ENCODE measurements at places on chromosomes 4 and X. TPM values are rescaled to one million over a fixed set of nuclear protein-coding genes. Genes with fewer than 3 reads are reported as not detected.

Gene ADGRG4
- not detected for total RNA-seq

Gene P2RY8
- total RNA-seq: not detected

Gene FATE1
- not detected for total RNA-seq

Gene GAGE12J
- total RNA-seq: not detected

Gene VCX3B
- total RNA-seq: not detected

Gene HMX1
- 0.19 TPM for total RNA-seq

Gene CXCL3
- total RNA-seq: 4.8 TPM

Gene CLDN34
- not detected for total RNA-seq

Gene USP26
- not detected for total RNA-seq

Gene CFAP47
- not detected for total RNA-seq

Gene PYURF
- total RNA-seq: 81.2 TPM

Gene GNRHR
- total RNA-seq: not detected

Gene GABRA4
- total RNA-seq: not detected

Measured in A549 treated with Mapracorat at 1 μM for 4 hours (cell line).